ENCODE measurements at places on chromosomes 11 and 22.

GRCh38 chr11:87972133-87972532 is 203.1 kb downstream of the RAB38 start:
- no peak for DNase-seq

- no peak for DNase-seq
These were observed 6.6 kb downstream of the CBX6 start for GRCh38 chr22:38865201-38866023.

- DNase-seq = no peak
These were observed 38.7 kb upstream of the ATXN10 start for GRCh38 chr22:45632791-45633515.

- DNase-seq = no peak
These were observed 30.6 kb upstream of the PANX2 start for GRCh38 chr22:50139843-50140415.

DNA sequence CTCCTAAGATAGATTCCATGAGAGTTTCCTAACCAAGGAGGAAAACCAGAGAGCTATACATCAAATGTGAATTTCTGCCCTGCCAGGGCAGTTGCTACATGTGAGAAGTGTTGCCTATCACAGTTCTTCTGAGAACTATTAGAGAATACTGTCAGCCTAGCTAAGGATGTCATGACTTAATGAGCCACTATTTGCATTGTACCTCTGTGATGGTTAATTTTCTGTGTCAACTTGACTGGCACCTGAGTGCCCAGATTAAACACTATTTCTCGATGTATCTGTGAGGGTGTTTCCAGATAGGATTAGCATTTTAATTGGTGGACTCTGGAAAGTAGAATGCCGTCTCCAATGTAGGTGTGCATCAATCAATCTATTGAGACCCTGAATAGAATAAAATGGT is 1.7 kb upstream of the TCN1 start:
- DNase-seq = no peak

DNA sequence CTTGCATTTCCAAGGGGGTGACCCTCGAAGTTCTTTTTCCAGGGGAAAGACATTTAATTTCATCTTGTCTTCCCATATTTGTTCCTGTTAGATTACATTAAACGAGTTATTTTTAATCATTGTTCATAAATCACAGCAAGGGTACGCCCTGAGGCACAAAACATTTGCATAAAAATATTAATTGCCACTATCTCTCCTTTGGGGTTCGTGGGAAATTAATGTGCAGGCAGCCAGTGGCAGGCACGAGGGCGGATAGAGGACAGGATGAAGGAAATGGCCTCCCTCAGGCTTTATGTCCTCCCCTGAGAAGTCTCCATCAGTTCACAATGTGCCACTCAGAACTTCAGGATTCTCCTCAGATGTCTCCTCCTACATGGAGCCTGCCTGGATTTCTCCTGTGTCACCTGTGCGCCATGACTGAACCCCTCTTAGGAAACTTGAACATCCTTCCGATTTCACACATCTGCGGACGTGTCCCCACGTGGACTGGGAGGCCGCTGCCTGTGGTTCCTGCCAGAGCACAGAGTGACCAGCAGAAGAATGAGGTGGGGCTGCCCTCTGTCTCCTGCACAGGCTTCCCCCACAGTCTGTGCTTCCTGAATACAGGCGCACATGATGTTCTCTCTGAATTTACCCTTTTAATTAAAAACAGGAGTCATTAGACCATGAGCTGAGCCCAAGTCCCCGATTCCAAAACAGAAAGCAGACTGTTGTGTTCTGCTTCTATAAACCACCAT is 1085.9 kb downstream of the TBC1D22A start:
- DNase-seq = no peak

DNA sequence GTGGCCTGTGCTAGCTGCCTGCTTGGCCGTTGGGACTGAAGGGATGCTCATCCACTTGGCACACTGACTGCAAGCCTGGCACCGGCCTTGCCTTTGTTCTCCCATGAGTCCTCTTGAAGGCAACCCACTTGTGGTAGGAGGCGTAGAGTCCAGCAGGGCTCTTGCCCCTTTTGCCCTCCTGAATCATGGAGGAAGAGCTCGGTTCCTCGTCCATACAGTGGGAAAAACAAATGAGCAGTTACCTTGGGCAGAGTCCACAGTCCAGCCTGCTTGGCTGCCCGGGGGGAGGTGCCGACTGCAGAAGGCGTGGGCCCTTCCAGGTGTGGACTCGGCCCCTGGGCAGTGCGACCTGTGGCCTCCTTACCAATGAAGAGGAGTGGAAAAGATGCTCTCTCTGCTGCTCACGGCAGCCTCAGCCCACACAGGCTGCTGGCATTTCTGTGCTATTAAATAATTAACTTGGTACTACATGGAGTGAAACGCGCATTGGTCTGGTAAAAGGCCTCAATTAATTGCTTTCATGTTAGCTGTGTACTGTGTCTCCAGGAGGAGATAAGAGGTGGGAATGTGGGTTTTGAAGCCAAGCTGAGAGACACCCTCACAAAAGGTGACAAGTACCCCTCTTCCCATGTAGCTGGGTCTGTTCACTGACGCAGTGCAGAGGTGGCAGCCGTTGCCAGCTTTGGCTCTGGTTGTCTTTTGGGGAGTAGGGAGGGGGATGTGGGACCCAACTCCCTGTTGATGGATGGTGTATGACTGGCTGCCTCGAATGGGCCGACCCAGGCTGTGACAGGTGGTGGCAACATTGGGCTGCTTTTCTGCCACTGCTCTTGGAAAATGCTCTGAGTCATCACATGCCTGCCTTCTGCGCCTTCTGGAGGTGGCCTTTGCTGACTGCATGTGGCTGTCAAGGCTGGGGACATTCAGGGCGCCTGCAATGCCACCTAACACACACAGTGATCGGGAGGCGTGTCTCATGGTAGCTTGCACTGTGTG is 26.8 kb upstream of the B3GAT1 start:
- DNase-seq = no peak

DNA sequence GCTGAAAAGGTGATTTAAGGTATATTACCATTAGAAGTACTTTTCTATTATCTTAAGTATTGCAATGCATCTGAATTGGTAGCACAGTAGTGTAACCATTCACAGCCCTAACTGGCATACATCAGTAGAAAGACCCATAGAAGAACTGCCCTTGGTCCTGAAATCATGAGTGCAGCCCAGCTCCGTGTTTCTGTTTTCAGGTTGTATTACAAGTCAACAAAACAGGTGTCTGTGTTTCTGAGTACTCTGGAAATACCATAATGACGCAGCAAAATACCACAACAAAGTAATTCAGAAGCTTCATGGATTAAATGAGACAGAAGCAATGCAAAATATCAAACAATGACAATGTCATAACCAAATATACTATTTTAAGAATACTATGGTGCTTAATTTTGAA is 226.3 kb downstream of the OPCML start:
- no peak for DNase-seq

DNA sequence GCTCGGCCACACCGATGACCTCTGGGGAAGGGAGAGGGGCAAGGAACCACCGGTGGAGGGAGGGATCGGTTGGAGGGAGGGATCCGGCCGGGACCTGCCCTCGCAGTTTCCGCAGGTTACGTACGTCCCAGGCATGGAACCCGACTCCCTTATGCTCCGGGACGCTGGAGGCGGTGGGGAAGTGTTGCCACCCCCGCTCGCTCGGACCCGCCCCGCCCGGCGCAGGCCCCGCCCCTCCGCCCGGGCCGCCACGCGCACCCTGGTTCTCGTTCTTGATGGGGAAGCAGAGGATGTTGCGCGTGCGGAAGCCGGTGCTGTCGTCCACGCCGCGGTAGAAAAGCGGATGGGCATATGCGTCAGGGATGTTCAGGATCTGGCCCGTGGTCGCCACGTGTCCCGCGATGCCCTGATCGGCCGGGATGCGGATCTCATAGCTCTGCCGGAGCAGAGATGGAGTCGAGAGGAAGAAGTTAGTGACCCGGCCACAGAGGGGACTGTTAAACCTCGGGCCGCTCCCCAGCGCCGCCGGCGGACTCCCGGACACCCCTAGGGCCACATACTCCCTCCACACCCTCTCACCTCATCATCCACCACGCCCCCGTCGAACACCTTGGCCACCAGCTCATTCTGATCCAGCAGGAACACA is 89.8 kb downstream of the PDE2A start:
- peak; percentile 61 for DNase-seq

GRCh38 chr22:49227670-49228069 is 600.0 kb downstream of the BRD1 start:
- no peak for DNase-seq

DNA sequence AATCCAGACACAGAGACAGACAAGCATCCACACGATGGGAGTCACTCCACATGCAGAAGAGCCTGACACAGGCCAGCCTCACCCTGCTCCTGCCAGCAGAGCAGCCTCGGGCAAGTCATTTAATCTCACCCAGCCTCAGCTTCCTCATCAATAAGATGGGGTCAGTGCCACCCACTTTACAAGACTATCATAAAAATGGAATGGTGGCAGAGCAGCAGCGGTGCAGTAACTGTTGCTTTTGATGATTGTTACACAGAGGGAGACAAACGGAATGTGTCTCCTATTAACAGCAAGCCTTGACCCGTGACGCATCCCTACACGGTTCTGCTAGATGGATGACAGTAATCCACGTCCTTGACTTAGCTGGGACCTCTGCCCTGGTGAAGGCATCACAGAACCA is 26.0 kb upstream of the ARFGAP3 start:
- DNase-seq = no peak

GRCh38 chr22:25235547-25236290 is 16.3 kb downstream of the CRYBB2 start:
- DNase-seq = peak; percentile 39

- no peak for DNase-seq
These were observed 44.0 kb upstream of the CALCA start for GRCh38 chr11:15016200-15016599.

GRCh38 chr22:19062139-19062942 is 59.9 kb downstream of the DGCR2 start:
- no peak for DNase-seq

DNA sequence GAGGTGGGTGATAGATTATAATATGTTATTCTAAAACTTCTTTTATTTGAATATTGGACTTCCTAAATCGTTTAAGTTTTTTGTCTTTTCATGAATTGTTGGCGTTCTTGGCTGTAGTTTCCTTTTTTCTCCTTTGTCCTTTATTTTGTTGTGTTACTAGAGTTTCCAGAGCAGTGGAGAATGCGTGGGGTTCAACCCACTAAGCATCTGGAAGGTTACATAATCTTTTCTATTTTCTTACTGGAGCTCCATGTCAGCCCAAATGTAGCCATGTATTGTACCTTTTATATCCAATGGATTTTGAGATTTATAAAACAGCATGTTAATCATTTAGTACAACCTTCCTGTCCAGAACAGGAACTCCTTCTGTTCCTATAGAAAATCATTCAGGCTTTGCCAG is 63.2 kb downstream of the PPP6R3 start:
- DNase-seq = no peak

- no peak for DNase-seq
These were observed 115.9 kb upstream of the CRYBB3 start for GRCh38 chr22:25083807-25084200.

GRCh38 chr11:74048993-74049392 is 40.1 kb upstream of the UCP3 start:
- DNase-seq = no peak

- DNase-seq = peak; percentile 22
These were observed at the start of gene GRK2 for GRCh38 chr11:67266449-67267187. Gene GRK2 (plus strand): TSS chr11:67266473. CDS start chr11:67266700, 227 bp downstream.

GRCh38 chr11:2301631-2302305 is at the start of the genes C11orf21 and TSPAN32:
Gene C11orf21 (minus strand): TSS chr11:2301918. CDS start chr11:2301808, 110 bp downstream.
Gene TSPAN32 (plus strand): TSS chr11:2302013. CDS start chr11:2302150, 137 bp downstream.
- DNase-seq = peak; percentile 54

- DNase-seq = no peak
These were observed 347.9 kb upstream of the NCAM1 start for GRCh38 chr11:112613051-112613972.

- DNase-seq = no peak
These were observed 7.3 kb downstream of the SNX19 start for GRCh38 chr11:130908770-130909625.

- DNase-seq = no peak
These were observed at the start of gene ROBO4 for GRCh38 chr11:124897674-124898262. Gene ROBO4 (minus strand): TSS chr11:124897865. CDS start chr11:124897795, 70 bp downstream.

GRCh38 chr11:11806586-11806985 is 35.2 kb upstream of the USP47 start:
- DNase-seq = no peak

All from effector memory CD8-positive, alpha-beta T cell (primary cell).